ENCODE measurements at places on chromosomes 3 and 15.

- no peak for DNase-seq
Observed at GRCh38 chr3:196341137-196341536, 2.9 kb upstream of the TM4SF19 start.

GRCh38 chr3:140863580-140864009 lies 78.0 kb upstream of the SLC25A36 start:
- DNase-seq: peak; percentile 52

DNA sequence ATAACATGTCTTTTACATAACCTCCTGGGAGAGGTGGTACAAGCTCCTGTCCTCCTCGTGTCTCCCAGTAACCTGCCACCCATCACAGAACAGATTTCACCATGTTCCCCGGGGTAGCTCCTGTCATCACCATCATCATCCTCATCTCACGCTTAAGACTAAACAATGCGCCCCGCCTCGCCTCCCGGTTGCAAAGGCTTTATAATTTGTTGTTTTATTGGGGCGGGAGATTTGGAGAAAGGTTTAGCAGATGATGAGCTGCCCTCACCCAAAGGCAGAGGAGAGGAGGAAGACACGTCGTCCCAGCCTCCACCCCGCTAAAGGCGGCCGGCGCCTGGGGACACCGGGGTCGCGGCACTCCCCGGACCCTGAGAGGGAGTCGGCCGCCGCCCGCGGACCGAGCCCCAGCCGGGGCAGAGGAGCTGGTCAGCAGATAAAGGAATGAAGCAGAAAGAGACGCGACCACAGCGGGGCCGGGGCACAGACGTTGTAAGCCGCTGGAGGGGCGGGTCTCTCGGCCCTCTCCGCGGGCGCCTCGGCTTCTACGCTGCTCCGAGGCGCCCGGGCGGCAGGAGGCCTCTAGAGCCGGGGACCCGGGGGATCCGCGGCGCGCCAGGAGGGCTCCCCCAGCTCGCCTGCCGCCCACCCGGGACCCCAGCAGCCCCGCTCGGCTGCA lies 589 bp downstream of the HERC1 start:
- DNase-seq: peak; percentile 62

DNA sequence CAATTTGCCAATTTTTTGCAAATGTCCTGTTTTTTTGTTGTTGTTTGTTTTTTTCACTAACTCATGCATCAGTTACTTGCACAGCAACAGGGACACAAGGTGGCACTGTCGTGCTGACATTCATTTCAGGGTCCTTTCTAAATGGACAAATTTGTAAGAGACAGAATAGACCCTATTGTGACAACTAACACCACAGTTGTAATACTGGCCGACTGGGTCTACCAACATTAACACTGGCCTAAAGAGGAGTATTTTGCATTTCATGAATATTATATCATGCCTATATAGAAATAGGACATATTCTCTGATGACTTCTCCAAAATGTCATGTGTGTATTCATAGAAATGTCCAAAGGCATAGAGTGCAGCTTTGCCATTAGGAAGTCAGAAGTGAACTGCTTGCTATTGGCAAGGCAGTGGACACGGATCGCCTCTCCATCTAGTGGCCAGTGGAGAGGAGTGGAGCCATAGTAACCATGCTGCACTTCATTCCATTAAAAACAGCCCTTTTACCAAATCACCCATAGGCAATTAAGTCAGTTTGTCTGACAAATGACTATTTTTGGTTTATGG lies 54.8 kb downstream of the ZBTB20 start:
- DNase-seq: peak; percentile 29

GRCh38 chr3:42763021-42763420 lies 10.0 kb downstream of the CCDC13 start:
- no peak for DNase-seq

GRCh38 chr3:170428095-170428494 lies 9.4 kb downstream of the CLDN11 start:
- no peak for DNase-seq

Measured in GM20000 (cell line).